ENCODE measurements at places on chromosomes 4 and X.

DNA sequence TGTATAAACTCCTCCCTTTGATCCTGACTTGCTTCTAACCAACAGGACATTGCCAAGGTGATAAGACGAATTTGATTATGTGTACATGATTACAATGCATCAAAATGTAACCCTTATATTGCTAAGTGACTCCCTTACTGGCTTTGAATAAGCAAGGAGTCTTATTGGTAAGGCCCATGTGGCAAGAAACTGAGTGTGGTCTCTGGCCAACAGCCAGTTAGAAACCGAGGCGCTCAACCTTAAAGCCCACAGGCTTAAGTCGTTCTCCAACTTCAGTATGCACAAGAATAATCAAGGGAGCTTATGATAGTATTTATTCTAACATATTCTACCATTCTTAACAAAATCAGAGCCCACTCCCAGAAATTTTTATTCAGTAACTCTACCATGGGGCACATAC, 374.2 kb upstream of the F9 start:
- no peak for DNase-seq

- DNase-seq = no peak
These were observed 30.3 kb downstream of the ARAP2 start for GRCh38 chr4:36213977-36214376.

GRCh38 chr4:182085051-182085480, 158.1 kb upstream of the TENM3 start:
- peak; percentile 8 for DNase-seq

- DNase-seq = peak; percentile 63
These were observed 327.0 kb upstream of the ZFP42 start for GRCh38 chr4:187668526-187669082.

GRCh38 chr4:183349673-183350072, 27.4 kb upstream of the CLDN24 start:
- peak; percentile 19 for DNase-seq

DNA sequence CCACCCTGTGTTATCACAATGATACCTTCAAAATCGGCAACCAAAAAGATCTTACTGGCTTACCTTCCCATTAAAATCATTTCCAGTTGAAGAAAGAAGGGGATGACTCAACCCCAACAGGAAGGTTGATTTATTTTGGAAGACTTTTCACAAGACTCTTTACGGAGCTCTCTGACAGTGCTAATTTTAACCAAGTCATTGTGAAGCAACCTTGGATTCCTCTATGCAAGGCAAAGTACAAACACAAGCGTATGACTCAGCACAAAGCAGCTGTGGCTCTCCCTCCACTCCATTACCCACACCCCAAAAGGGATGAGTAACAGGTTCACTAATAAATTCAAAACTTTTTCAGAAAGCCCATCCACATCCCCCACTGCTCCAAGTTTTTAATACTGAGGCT, 213.8 kb upstream of the FGF13 start:
- no peak for DNase-seq

GRCh38 chr4:151184523-151185458, 85.4 kb downstream of the RPS3A start:
- DNase-seq = peak; percentile 67

- no peak for DNase-seq
These were observed 26.9 kb downstream of the PAPSS1 start for GRCh38 chr4:107693132-107693531.

- no peak for DNase-seq
These were observed 102.2 kb upstream of the AFAP1 start for GRCh38 chr4:8041868-8042267.

DNA sequence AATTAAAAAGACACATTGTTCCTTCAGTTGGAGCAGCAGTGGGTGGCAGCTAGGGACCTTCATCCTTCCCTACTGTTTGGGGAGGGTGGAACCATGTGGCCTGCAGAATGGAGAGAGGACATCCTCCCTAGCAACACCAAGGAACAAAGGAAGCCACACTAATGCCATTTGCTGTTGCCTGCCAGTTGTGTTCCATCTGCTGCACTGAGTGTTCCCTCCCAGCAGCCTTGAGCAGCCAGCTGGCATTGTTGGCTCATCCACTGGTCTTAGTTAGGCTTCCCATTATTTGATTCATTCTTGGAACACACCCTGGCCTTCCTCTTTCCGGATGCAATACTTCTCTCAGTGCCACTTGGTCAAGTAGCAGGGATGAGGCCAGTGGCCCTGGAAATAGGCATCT, 25.0 kb upstream of the HMGB3 start:
- DNase-seq = no peak

DNA sequence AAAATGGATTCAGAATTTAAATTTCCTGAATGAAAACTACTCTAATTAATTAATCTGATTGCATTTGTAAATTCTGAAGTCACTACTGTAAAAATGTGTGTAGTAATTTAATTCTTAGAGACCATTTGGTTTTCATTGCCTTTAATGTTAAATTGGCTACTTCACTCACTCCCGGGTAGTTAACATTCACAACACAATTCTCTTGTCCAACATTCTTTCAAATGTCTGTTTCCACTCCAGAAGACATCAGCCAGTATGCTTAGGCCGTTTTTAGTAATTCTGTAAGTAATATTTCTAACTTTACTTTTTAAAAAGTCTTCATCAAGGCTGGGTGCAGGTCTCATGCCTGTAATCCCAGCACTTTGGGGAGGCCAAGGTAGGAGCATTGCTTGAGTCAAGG, 21.3 kb upstream of the USP46 start:
- DNase-seq = no peak

DNA sequence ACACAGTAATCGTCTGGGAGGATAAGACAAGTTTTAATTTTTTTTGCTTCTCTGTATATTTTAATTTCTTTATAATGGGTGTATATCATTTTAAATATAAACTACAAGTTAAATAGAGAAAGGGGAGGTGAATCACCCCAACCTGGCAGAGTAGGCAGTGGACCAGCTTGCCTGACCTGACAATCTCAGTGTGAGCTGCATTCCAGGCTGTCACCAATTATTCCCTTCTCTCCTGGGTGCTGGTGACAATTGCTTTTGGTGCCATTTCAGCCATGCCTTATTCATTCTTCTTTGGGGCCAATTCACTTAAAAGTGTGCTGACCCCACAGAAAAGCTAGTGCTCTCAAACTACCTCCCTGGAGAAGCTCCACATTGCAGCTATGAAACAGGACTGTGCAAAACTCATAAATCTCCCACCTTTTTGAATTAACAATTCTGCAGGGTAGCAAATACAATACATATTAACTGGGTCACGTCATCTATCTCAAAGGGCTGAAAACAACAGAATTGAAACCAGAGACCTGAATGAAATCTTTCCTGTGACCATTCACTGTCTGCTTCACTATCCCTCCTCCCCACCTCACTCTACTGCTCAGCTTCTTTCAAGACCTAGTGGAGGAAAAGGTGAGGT, 359.0 kb downstream of the HS3ST1 start:
- DNase-seq = no peak

DNA sequence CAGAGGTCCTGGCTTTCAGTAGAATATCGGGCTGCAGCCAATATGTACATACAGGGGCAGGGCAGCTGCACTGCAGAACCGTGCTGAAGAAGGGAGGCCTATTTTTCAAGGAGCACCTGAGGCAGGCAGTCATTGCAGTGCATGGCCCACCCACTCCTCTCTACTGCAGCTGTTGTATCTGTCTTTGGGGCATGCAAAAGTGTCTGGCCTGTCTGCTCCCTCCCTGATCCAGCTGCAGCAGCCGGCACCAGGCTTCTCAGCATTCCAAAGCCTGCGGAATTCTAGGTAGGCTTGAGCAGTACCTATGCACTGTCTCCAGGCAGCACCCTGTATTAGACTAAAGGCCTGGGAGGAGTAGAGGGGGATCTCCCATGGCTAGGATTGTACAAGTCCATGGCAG, 415.2 kb upstream of the MAGEB16 start:
- no peak for DNase-seq

DNA sequence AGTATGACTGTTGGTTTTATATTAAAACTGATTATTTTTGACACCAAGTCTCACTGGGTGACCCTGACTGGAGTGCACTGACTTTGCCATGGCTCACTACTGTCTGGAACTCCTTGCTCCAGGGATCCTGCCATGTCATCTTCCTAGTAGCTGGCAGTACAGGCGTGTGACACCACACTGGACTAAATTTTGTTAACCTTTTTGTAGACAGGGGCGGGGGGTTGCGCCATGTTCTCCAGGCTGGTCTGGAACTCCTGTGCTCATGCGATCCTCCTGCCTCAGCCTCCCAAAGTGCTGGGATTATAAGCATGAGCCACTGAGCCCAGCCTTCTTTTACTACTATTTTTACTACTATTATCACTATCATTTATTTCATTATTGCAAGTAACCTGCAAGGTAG, 8.9 kb downstream of the XAGE1A start:
- no peak for DNase-seq

GRCh38 chrX:1749499-1749898, 134.6 kb downstream of the ASMT start:
- no peak for DNase-seq

DNA sequence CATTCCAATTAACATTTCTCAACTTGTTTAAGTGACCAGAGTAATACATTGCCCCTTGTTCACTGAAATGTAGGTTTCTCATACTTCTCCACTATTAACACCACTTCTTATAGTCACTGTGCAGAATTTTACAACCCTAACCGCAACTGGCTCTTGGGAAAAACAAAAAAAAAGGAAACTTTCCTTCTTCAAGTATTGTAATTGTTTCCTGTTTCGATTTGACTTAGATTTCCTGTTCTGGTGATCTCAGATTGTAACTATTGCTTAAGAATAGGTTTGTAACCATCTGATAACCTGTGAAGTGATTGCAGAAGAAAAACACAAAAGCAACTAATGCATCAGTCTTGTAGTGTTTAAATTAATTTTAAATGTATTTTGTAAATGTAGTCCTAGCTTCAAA, 594.7 kb upstream of the GALNT7 start:
- DNase-seq = peak; percentile 40

DNA sequence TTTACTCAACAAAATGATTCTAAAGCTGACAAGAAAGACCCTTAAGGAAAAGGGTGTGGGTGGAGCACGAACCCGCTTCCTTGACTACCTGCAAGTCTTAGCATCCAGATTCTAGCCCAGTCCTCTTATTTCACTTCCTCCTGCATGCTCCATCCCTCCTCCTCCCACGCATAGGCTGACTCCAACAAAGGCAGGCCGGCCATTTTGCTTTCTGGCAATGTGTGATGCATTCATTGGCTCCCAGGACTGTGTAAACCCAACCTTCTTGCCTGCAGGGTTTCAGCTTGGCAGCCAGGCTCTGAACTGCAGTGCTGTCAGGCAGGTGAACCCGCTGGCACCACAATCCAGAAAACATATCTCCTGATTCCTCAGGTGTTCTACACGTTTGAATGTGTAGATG, 39.3 kb downstream of the RTL9 start:
- no peak for DNase-seq

- DNase-seq = no peak
These were observed 509.7 kb downstream of the SMARCA1 start for GRCh38 chrX:129013574-129013973.

- peak; percentile 72 for DNase-seq
These were observed at the start of gene DKK2 for GRCh38 chr4:107035819-107036583. Gene DKK2, minus strand, starts transcription at chr4:107036313. Its CDS starts 722 bp downstream, at chr4:107035591.

- peak; percentile 54 for DNase-seq
These were observed 577 bp upstream of the GLRA2 start for GRCh38 chrX:14528629-14529289.

- peak; percentile 86 for DNase-seq
These were observed 48.2 kb upstream of the SLIT2 start for GRCh38 chr4:20203508-20203907.

DNA sequence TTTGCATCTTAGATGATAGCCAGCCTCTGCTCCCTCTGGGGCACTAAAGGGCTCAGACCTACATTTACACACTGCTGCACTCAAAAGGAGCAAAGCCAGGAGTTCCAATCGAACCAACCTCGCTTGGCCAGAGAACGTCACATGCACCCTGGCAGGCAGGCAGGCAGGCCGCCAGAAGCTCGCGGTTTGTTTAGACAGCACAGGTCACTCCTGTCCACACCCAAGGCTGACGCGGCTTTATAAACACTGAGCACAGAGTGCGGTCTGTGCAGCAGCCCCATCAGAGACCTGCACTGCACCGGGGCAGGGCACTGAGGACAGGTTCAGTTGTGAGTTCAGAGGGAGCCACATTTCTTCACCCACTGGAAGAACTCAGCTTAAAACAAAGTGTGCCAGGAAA, 143.9 kb downstream of the BCOR start:
- DNase-seq = peak; percentile 66
